Stimulated activated CD8-positive, alpha-beta memory T cell treated with anti-CD3 and anti-CD28 coated beads, Interleukin-7, amount 100 ng/mL, for 1 hour (primary cell): ENCODE measurements at places on chromosomes 6 and 20.

- DNase-seq: no peak
Measured at GRCh38 chr6:29757701-29758293, 34.6 kb downstream of the HLA-F start.

- DNase-seq: no peak
Measured at GRCh38 chr6:121000381-121000780, 333.9 kb downstream of the TBC1D32 start.

- no peak for DNase-seq
Measured at GRCh38 chr6:46808806-46809205, 15.6 kb downstream of the MEP1A start.

GRCh38 chr6:129453073-129453472 lies 256.9 kb downstream of the ARHGAP18 start:
- no peak for DNase-seq

DNA sequence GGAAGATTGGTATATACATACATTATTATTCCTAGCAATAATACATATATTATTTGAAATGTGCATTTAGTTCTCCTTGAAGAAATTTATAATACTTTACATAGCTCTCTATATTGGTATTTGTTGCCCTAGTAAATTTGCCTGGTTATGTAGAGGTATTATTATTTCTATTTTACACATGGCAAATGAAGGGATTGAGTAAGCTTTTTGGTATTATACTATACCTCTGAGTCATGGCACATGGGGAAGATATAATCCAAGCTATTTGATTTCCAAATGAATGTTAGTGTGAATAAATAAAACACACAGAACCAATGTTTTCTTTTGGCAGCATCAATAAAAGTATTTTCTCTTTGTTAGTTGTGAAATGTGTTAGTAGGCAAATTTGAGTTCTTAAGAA lies 409.6 kb upstream of the SLC35B3 start:
- no peak for DNase-seq

GRCh38 chr6:35622283-35622682 lies 66.4 kb downstream of the FKBP5 start:
- DNase-seq: no peak

DNA sequence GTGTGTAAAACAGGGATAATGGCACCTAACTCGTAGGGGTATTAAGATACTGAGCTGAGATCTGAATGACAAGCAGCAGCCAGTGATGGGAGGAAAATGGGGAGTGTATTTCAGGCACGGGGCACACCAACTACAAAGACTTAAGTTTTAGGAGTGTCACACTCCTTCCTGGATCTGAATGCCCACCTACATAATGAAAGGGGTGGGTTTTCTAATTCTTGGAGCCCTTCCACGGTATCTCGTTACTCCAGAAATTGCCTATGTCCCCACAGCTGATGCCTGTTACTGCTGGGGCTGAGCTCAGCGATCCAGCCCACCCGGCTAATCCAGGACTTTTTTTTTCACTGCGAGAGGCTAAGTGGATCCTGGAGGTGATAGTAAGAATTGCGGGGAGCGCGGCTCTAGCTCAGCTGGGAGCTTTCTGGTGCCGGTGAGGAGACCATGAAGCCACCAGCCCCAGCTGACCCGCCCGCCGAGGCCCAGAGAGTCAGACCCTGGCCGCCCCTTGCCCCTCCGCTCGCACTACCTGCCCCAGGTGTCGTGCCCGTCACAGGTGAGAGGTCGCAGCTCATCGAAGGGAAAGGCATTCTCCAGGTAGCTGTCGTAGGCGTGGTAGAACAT lies 727 bp downstream of the EDEM2 start:
- no peak for DNase-seq

DNA sequence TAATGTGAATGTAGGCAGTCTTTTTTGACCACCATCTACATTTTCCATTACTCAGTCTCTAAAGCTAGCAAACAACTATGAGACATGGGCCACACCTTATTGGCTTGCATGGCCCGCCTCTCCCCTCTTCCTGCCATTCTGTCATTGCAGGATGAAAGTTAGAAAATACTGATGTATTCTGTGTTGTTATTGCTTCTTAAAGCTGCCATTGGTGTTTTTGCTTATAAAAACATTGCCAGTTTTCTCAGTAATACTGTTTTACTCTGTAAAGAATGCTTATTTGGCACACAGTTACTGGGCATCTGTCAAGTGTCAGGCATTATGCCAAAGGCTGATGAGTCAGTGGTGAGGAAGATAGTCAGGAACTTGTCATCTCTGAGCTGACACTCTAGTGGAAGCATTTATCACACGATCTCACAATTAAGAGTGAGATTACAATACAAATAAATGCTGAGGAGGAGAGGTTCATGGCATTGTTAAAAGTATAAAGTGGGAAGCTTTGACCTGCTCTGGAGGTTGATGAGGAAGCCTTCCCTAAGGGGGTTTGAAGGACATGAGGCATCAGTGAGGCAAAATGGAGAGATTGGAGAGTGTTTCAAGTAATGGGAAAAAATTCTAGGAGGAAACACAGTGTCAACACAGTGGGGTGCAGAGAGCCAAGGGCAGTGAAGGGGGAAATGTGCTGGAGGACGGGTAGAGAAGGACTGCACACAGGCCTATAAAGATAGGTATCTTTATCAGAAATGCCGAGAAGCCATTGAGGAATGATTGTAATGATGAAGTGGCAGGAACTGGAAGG lies 14.7 kb downstream of the KLHL32 start:
- no peak for DNase-seq

DNA sequence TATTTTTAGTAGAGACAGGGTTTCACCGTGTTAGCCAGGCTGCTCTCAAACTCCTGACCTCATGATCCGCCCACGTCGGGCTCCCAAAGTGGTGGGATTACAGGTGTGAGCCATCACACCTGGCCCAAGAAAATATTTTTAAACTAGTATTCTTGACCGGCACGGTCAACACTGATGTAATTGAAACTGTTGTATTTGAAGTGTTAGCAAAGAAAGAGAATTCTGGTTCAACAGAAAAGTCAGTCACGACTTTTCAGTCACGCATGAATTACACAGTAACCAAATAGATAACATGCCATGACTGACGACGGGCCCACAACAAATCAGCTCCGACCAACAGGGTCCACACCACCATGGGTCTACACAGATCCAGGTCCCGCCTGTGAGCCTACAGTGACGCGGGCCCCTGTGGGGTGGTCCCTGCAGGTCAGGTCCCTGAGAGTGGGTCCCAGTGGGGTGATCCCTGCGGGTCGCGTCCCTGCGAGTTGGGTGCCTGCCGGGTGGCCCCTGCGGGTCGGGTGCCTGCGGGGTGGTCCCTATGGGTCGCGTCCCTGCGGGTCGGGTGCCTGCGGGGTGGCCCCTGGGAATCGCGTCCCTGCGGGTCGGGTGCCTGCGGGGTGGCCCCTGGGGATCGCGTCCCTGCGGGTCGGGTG lies 1.0 kb downstream of the GMEB2 start:
- no peak for DNase-seq

DNA sequence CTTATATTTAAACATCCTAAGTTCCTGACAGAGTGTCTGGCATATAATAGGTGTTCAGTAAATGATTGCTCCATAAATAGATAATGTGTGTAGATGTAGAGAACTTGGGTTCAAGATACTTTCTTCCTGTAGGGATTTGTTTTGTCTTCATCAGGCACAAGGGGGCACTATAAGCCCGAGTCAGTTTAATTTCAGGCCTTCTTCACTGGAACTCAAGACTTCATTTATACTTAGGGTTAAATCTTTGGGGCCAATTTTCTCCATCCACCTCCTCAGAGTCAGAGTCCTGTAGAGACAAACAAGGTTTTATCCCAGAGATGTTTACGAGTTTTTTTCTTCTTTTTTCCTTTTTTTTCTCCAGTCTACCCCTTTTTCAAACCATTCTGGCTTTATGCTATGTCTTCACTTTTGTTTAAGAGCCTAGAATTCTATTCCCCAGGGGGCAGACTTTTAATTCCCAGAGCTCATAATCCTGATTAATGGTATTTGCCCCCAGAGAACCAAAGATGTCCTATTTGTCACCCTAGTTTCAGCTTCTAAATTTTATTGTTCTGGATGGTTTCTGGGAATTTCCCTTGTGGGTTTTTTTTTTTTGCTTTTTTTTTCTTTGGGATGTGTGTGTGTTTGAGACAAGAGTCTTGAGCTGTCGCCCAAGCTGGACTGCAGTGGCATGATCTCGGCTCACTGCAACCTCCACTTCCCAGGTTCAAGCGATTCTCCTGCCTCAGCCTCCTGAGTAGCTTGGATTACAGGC lies 88.4 kb downstream of the HFE start:
- no peak for DNase-seq

GRCh38 chr20:23138226-23138625 lies 52.1 kb upstream of the CD93 start:
- DNase-seq: no peak

DNA sequence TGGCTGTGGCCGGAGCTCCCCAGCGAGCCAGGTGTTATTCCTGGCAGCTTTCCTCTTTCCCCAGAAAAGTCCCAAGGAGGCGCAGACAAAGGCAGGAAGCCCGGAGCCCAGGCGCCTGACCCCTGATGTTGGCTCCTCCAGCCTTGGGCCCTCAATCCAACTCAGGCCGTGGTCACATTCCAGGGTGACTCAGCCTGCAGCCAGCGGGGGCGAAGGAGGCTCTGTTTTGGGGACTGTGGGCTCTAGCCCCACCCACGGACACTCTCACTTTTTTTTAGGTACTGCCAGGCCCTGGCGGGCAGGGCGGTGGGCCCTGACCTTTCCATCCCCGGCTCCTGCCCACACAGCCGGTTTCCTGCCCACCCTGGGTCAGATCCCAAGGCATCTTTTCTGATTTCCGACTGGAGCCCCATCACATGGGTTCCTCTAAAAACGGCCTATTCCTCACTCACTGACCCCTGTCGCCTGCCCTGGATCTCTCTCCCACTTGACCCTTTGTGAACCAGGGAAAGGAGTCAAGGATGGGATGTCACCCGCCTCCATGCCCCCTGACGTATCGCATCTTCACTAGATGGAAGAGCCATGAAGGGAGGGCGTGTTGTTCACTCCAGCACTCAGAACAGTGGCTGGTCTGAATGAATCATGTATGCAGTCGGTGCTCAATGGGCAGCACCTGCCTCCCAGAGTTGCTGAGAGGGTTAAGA lies 5.5 kb downstream of the PTGIS start:
- no peak for DNase-seq

DNA sequence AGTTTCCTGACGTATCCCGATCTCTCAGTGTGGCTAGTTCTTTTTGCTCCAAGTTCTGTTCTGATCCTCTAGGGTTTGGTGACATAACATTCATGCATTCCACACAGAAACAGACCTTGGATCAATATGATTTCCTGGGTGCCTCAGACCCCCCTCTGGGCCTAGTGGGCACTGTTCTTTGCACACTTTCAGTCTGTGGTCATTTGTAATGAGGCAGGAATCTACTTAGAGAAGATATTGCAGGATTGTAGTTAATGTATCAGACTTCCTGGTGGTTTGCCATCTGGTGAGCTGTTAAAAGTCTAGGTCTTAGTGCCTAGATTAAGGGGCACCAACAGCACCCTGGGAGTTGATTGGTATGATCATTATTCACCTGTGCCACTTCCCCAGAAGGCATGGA lies 7.5 kb downstream of the BEND6 start:
- DNase-seq: no peak

GRCh38 chr6:159493231-159493897 lies 199.7 kb downstream of the SOD2 start:
- no peak for DNase-seq

DNA sequence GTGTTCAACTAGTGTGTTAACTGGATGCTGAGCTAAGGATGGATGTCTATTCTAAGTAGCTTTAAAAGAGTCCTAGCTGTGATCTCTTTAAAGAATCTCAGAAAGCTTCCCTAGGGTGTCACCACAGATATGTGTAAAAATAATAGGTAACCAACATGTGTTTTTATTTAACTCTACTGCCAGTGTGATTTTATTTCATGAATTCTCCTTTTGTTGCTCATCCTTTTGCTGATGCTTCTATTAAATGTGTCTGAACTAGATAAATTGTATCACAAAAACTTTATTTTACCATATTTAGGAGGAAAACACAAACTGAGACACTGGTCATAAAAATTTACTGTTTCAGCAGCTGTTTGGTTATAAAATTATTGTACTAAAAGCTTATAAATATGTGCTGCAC lies 809.4 kb upstream of the CITED2 start:
- DNase-seq: no peak

DNA sequence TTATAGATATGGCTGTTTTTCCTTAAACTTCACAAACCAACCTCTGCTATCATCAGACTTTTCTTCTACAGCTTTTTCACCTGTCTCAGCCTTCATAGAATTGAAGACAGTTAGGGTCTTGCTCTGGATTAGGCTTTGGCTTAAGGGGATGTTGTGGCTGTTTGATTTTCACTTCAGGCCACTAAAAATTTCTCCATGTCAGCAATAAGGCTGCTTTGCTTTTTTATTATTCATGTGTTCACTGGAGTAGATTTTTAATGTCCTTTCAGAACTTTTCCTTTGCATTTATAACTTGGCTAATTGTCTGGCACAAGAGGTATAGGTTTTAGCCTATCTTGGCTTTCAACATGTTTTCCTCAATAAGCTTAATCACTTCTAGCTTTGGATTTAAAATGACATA lies 392.6 kb downstream of the RFPL4B start:
- DNase-seq: no peak

DNA sequence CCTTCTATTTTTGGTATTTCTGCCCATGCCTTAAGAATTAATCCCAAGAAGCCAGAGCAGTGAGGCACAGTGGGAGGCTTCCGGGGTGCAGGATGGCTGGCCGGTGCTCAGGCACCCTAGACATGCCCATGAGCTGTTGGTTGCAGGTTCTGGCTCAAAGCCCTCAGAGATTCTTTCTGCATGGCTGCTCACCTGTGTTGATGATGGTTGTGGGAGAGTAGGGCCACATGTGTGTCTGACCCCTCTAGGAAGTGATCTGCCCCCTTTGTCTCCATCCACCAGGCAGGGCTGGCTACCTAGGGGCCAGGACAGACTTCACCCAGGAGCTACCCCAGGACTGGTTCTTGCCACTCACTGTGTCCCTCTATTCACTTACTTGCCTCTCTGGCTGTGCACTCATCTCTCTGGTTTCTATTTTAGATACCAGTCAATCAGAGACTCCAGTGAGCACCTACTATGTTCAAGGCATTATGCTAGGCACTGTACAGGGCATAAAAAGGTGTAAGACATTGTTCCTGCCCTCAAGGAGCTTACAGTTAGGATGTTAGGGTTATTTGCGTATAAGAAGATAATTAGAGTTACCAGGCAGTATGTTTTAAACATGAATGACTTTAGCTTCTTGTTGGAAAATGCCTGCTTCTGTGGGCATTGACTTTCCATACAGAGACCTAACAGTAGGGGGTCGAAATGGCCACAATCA lies 16.8 kb downstream of the CD83 start:
- no peak for DNase-seq

DNA sequence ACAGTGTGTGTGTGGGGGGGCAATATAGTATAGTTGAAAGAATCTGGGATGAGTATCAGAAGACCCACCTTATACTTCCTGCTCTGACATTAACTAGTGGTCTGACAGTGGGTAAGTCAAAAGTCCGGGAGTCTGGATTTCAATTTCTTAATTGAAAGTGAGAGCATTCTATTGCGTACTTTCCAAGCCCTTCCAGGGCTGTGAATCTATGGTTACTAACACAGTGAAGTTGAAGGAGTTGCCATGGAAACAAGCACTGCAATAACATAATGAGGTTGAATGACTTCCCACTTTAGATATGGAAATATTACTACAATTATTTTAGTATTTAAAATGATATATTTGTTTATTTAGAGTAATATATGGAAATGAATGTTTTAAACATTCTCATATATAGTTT lies 80.2 kb downstream of the MLIP start:
- DNase-seq: no peak
